ENCODE measurements at places on chromosomes 13 and 19. TPM values are rescaled to one million over a fixed set of nuclear protein-coding genes. Genes with fewer than 3 reads are reported as not detected.

SCAF1 gene
- polyA plus RNA-seq: 67.3 TPM

CYP2A6 gene
- polyA plus RNA-seq: not detected

ZNF600 gene
- 0.83 TPM for polyA plus RNA-seq

EID2B gene
- 5.3 TPM for polyA plus RNA-seq

CYTH2 gene
- polyA plus RNA-seq: 108 TPM

ZNF582 gene
- polyA plus RNA-seq: 5.6 TPM

JSRP1 gene
- polyA plus RNA-seq: 5.7 TPM

GRIN3B gene
- not detected for polyA plus RNA-seq
